ENCODE measurements at places on chromosomes 1 and 21.

- no peak for DNase-seq
Measured at GRCh38 chr1:190138266-190138665, 339.4 kb downstream of the BRINP3 start.

- DNase-seq: no peak
Measured at GRCh38 chr1:6612641-6613360, 730 bp upstream of the PHF13 start.

- DNase-seq: no peak
Measured at GRCh38 chr1:72690871-72691270, 408.5 kb upstream of the NEGR1 start.

GRCh38 chr1:229058111-229058561 lies 212.8 kb upstream of the RAB4A start:
- no peak for DNase-seq

DNA sequence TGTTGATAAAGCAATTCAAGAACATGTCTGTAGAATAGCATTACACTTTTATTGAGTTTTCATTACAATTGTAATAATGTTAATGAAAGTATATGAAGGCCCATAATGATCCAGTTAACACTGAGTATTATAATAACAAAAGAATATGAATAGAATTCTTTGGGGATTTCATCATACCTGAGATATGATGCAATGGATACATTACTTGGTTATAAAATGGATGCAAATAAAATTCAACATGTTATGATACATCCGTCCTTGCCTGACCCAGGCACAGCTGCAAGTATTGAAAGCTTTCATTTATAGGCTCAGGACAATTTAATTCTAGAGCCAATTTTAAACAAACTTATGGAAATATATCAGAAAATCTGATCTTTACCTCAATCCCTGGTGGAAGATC lies 8.2 kb upstream of the KCNA3 start:
- DNase-seq: no peak

- no peak for DNase-seq
Measured at GRCh38 chr1:94562519-94563260, 21.1 kb upstream of the F3 start.

GRCh38 chr1:59541161-59541560 lies 244.3 kb downstream of the FGGY start:
- DNase-seq: no peak

DNA sequence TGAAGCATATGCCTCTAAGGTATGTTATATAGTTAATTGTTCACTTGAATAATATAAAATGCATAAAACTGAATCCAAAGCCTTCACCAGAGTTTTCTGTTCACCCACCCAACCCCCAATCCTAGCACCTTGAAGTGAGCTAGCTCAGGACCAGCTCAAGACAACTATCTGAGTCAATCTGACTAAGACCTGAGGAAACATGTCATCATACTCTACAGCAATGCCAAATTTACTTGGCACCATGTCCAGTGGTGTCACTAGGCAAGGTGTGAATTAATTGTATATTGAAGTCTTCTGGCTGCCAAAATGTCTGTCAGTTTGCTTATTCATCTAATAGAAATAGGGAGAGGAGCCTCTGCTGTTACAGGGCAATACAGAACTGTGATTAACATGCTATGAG lies 3.8 kb downstream of the DNASE2B start:
- no peak for DNase-seq

- no peak for DNase-seq
Measured at GRCh38 chr1:70041317-70042045, 163.9 kb downstream of the LRRC40 start.

GRCh38 chr1:77143529-77144121 lies 75.6 kb downstream of the PIGK start:
- DNase-seq: no peak

- DNase-seq: no peak
Measured at GRCh38 chr1:103517380-103518047, 8.0 kb upstream of the RNPC3 start.

GRCh38 chr1:207941665-207942064 lies 30.7 kb upstream of the CD34 start:
- no peak for DNase-seq

DNA sequence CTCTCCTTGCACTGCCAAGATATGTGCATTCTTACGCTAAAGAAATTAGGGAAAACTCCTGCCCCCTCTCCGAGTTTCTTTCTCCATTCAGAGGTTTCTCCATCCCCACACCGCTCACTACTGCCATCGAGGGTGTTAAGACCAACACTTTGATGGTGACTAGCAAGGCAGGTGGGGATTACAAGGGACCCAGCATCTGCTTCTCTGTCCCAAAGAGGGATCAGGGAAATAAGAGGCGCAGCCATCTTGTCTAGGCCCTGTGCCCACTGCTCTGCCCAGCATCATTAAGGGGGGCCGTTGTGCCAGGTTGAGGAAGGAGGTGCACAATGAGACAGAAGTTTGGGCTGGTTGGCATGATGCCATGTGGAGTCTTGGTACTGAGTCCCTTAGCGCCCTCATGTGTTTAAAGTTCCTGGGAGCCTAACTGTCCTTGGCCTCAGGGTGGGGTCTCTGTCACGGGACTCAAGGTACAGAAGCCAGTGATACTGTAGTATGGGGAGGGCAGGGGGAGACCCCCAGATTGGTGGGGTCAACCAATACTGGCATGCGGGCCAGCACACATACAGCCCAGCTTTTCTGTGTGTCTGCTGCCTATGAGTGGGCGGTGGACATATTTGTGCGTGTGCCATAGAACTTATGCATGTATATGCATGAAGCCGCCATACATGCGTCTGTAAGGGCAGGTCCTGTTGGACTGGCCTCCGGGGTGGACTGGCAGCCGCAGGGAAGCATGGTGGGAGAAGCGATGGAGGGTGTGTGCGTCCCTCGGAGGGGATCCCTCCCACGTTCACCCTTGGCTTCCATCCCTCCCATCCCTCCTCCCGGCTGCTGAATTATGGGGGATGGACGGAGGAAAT lies 5.5 kb downstream of the EFNA3 start:
- no peak for DNase-seq

GRCh38 chr1:150362721-150363425 lies 1.1 kb upstream of the RPRD2 start:
- DNase-seq: no peak

- no peak for DNase-seq
Measured at GRCh38 chr1:81710857-81711256, 89.9 kb upstream of the ADGRL2 start.

- peak; percentile 24 for DNase-seq
Measured at GRCh38 chr21:43206231-43207042, 37.6 kb downstream of the CRYAA start.

GRCh38 chr1:203322500-203323179 lies 17.3 kb downstream of the BTG2 start:
- no peak for DNase-seq

DNA sequence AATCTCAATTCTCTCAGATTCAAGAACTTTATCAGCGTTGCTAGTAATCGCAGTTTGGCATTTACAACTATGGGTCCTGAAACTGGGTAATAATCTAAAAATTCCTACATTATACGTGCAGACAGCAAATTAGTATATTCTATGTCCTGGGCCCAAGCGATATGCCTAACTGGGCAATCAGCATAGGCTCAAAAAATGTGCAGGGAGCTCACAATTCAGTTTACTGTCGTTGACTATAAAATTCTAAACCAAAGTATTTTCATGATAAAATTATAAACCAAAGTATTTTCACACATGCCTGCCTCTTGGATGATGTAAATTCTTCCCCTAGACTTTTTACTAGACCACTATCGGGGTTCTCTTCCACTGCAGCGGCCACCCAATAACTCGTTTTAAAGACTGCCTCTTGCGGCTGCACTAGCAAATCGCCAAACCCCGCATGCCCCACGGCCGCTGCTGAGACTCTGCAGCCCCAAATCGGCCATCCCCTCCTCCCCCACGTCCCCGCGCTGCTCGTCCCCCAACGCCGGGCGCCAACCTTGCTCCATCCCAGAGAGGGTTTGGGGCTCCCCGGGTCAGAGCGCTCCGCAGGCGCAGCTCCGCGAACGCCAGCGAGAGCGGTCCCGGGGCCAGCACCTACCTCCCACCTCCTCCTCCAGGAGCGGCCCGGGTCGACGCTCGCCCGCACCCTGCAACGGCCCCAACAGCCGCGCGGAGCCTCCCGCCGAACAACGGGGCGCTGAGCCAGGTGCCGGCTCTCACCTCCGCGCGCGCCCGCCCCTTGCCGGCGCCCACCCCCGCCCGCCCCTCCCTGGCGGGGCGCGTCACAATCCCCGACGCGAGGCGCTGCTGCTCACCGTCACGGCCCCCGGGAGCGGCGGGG lies 506 bp downstream of the SSX2IP start:
- peak; percentile 53 for DNase-seq

DNA sequence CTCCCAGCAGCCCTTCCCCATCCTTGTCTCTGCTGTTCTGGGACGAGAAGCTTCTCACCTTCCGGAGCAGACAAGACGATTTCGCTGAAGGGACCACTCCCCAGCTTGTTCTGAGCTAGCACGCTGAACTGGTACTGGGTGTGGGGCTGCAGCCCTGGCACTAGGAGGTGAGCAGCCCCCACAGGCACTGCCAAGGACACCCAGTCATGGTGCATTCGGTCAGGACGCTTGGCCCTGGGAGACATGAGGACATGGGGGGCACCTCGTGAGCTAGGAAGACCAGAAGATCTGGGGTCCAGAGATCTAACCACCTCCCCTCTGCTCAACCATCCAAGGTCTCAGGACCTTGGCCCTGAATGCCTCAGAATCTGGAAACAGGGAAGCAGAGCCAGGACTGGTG lies 5.3 kb upstream of the TAGLN2 start:
- no peak for DNase-seq

- DNase-seq: no peak
Measured at GRCh38 chr1:15722836-15723532, 13.1 kb upstream of the SLC25A34 start.

DNA sequence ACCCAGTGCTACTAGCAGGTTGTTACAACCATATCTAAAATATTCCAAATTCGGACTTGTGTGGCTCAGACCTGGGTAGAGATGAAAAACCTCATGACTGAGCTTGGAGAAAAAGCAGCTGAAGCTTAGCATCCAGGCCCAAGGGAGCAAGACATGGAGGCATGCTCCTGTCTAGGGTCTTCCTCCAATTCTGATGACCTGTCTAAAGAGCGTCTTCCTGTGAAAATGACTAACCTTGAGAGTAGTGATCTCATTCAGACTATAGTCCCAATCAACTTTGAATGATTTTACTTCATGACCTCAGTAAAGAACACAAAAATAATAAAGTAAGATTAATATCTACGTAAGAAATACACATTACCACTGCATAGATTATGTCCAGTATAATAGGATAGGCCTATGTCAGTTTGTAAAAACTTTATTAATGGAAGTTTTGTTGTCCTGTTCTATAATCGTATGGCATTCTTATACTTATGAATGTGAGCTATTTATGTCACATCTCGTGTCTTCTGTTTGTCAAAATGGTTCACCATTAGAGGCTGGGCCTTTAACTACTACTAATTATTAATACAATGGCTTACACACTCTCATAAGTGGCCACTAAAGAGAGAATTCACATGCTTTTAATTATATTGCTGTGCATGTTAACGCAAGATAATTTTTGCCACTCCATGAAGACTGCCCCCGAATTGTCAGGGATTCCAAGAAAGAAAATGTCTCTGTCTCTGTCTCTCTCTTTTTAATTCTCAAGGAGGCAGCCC lies 201.3 kb downstream of the NCAM2 start:
- no peak for DNase-seq

- DNase-seq: no peak
Measured at GRCh38 chr21:16667395-16667794, 845.4 kb upstream of the CXADR start.

GRCh38 chr21:38771536-38771935 lies 34.2 kb upstream of the ETS2 start:
- DNase-seq: no peak

DNA sequence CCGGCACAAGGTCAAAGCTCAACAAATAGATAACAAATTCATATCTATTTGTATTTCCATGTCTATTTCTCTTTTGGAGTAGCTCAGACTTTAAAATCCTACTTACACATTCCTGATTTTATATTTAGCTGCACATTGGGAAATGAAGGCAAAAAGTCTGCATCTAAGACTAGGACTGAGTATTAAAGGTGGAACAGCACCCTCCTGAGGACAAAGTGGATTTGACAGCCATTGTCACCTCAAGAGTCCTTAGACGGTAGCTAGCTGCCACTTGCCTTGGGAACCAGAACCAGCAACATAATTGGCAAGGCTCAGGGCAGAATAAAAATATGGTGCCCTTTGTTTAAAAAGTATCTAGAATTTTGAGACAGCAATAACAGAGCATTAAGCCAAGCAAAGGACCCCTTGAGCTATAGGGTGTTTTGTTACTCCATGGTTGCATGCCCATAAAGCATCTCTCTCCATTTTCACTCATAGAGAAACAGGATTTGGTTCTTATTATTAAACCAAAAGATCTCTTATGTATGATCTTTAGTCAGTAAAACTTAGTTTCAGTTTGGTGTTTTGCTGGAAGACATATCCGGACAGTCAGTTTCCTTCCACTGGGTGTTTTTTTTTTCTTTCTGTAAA lies 30.0 kb upstream of the SGIP1 start:
- peak; percentile 58 for DNase-seq

- no peak for DNase-seq
Measured at GRCh38 chr1:228298471-228298870, 90.6 kb downstream of the OBSCN start.

- DNase-seq: no peak
Measured at GRCh38 chr1:62003777-62004176, 190.9 kb upstream of the L1TD1 start.

DNA sequence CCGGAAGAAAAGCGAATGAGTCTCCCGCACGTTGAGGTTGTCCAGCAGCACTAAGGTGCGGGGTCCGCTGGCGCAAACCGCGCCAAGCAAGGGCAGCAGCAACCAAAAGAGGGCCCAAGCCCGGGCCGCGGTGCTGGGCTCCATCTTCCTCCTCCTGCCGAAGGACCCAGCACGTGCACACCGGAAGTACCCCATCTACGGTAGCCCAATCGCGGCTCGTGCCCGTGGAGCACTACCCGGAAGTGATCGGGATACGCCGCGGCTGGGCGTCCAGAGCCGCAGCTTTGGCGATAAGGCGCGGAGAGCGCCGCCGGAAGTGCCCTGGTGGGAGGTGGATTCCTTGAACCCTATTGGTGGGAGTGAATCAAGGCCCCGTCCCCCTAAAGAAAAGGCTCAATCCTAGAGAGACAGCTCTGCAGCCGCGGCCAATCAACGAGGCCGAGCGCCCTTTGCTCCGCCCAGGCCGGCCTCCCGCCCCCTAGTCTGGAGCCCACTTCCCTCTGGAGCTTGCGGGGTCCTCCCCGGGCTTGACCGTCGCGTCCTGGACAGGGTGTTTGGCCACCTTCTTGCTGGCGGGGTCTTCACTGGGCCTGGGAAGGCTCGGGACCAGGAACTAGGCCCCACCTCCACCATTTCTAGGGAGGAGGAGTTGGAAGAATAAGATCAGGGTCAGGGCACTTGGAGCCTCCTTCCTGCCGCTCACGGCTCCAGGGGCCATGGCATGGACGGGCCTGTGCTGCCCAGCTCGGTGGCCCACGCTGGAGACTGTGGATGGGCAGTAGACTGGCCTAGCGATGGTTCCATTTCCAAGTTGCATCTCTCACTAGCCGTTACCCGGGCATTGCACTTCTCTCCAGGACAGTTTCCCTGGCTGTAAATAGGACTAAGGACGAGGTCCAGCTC lies at the start of gene DDOST:
Gene DDOST, minus strand, starts transcription at position 163 of the 903 bp plus-strand sequence. Its CDS starts 19 bp downstream, at position 144.
- DNase-seq: peak; percentile 99
